Stimulated activated CD4-positive, alpha-beta T cell treated with anti-CD3 and anti-CD28 coated beads, Interleukin-12 subunit alpha, Interleukin-12 subunit beta, amount 100 ng/mL, for 24 hours (primary cell): ENCODE measurements at places on chromosomes 7 and 10.

GRCh38 chr10:69871074-69871473 lies 69.4 kb downstream of the COL13A1 start:
- DNase-seq = no peak

- no peak for DNase-seq
Observed at GRCh38 chr10:80449520-80449919, 4.6 kb upstream of the TSPAN14 start.

DNA sequence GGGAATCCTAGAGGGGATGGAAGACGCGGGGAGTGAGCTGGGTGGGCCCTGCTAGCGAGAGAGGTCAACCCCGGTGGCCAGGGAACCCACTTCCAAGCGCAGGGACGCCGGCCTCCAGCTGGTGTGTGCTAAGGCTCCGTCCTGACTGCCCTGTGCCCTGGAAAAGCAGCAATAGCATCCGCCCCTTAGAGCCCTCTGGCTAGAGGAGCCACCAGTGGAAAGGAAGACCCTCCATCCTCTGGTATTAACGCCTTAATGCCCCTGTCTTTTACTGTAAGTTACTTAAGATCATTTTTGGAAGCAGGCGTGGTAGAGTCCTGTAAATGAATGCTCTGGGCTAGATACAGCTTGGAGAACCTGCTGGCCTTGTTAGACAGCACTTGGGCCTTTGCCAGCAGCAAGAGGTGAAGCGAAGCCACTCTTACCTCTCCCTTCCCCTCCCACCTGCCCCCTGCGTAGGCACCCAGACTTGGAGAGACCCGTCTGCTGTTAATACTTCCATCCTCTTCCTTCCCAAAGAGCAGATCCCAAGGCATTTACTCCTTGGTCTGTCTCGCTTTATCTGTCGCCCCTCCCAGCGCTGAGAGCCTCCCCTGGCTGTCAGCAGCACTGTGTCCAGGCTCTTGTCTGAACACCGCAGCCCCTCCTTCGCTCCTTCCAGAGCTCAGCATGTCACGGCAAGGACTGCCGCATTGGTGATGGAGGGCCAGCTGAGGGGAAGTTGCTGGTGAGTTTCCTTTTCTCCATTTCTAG lies 4.6 kb downstream of the REPIN1 start:
- DNase-seq = no peak

GRCh38 chr10:43045631-43046287 lies 31.1 kb upstream of the RET start:
- DNase-seq = no peak

- DNase-seq = no peak
Observed at GRCh38 chr7:7907306-7907705, 61.3 kb upstream of the GLCCI1 start.

DNA sequence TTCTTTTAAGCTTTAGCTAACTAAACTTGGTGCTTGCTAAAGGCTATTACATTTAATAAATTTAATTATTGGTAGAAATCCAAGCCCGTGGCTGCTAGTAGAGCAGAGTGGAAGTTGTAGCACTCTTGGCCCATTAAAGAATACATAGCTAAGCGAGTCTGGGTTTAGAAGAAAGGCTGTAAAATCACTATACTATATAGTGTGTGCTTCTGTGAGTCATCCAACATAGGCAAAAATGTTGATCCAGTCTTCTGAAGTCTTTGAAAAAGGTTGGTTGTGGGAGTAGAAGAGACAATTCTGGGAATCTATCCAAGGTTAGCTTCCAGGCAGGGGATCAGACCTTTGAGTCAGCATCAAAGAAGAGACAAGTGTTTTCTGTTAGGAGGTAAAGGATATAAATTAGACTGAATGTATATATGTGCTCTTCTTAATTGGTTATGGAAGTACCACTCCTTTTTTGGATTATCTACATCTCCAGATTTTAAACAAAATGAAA lies 664.2 kb downstream of the NXPH1 start:
- no peak for DNase-seq

DNA sequence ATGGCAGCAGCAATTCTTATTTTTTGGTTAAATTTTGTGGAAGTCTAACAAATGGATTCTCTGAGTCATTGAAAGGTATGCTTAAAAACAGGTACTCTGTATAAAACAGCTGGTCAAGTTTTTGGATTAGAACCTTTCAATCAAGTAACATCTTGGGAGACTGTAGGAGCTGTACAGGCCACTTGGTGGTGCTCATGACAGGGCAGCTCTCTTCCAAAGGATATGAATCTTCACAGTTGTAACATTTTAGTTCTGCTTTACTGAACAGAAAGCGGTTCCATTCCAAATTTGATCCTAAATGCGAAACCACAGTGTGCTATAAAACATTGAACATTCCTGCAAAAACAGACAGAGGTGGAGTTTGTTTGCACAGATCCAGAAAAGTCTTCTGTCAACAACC lies 44.5 kb upstream of the AGR3 start:
- no peak for DNase-seq

- no peak for DNase-seq
Observed at GRCh38 chr10:103544657-103545310, 51.3 kb downstream of the NEURL1 start.

DNA sequence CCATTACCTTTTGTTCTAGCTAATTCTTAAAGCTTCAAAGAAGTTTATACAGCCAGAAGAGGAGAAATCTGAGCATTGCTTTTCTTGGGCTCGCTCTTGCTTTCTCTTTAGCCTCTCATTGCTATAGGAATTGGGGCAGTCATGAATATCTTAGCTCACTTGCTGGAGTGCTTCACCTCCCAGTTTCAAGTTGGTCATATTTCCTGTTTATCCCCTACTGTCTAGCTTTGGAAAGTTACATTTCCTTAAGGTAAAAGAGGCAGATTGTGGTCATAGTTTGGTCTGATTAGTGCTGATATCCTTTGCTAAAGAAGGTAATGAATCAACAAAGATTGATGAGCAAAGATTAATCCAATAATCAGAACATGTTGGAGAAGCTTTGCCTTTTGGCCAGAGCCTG lies 77.7 kb upstream of the GLI3 start:
- DNase-seq = no peak

DNA sequence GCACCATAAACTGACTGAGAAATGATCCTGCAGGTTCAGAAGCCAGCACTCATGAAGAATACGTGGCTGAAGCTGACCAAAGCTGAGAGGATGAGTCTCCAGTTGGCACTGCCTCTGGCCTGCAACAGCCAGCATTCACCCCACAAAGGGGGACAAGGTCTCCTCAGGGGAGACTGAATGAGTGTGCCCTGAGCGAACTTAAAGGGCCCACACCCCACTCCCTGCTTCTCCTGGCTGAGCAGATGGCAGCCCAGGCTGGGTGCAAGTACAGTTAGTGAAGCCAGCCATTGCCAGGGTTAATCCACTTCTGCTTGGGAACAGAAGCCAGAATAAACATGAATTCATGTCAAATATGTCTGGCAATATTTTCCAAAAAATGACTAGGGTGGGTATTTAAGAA lies 98.1 kb downstream of the PPP1R17 start:
- no peak for DNase-seq

GRCh38 chr7:50557099-50557498 lies 8.1 kb downstream of the DDC start:
- no peak for DNase-seq

GRCh38 chr10:29591651-29591968 lies 43.2 kb downstream of the SVIL start:
- no peak for DNase-seq

GRCh38 chr10:21372651-21373410 lies 152.7 kb downstream of the SKIDA1 start:
- peak; percentile 0 for DNase-seq
